Stimulated activated CD8-positive, alpha-beta memory T cell treated with anti-CD3 and anti-CD28 coated beads, Interleukin-2, amount 100 ng/mL, for 1 hour (primary cell): ENCODE measurements at places on chromosomes 2 and 18.

- DNase-seq = no peak
These were observed 49.2 kb upstream of the DAPL1 start for GRCh38 chr2:158745866-158746382.

- no peak for DNase-seq
These were observed 15.3 kb downstream of the CROCC2 start for GRCh38 chr2:240921311-240921994.

DNA sequence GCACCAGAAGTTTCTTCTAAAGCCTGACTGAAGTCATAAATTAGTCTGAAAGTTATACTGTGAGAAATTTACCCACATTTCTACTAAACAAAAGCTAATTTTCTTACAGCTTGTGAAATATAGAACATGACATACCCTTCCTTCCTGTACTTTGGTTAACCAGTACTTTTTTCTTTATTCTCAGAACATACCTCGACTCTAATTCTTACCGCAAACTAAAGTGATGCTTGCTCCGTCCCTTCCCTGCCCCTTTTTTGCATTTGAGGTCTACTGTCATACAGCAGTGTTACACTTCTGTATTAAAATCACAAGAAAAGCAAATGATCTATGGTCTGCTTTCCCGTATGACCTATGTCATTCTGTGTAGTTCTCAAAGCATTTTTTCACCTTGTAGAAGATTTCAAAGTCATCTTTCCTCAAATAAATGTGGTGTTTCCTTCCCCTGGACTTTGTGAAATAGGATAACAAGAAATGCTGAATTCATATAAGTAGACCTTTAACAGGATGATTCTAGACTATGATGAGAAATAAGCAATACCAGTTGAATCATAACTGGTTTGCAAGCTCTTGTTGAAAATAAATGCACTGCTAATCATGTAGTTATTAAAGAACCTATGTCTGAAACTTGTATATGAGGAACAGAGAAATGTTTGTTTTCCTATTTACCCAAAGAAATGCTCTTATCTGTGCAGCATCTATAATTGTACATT lies 30.4 kb downstream of the CYTIP start:
- no peak for DNase-seq

- DNase-seq = no peak
These were observed 16.7 kb downstream of the DNMT3A start for GRCh38 chr2:25324905-25325592.

GRCh38 chr2:151423760-151424159 lies 14.1 kb downstream of the RIF1 start:
- no peak for DNase-seq

DNA sequence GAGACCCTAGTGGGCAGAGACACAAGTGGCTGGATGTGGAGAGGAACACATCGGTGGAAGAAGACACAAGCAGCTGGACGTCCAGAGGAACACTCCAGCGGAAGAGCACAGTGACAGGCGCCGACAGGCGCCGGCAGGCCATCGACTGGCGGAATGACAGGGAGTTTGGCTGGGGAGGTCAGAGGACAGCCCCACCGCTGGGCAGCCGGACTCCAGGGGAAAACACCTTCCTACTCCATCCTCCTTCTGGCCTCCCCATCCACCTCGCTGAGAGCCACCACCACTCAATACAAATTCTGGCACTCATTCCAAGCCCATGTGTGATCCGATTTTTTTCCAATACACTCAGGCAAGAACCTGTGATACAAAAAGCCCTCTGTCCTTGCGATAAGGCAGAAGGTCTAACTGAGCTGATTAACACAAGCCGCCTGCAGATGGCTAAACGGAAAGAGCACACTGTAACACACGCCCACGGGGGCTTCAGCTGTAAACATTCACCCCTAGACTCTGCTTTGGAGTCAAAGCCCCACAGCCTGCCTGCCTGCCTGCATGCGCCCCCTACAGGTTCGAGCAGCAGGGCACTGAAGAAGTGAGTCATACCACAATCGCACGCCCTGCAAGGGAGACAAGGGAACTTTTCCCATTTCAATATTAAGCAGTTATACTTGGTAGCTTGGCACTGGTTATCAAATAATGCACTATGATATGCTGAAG lies 50.2 kb upstream of the LRP1B start:
- DNase-seq = no peak

DNA sequence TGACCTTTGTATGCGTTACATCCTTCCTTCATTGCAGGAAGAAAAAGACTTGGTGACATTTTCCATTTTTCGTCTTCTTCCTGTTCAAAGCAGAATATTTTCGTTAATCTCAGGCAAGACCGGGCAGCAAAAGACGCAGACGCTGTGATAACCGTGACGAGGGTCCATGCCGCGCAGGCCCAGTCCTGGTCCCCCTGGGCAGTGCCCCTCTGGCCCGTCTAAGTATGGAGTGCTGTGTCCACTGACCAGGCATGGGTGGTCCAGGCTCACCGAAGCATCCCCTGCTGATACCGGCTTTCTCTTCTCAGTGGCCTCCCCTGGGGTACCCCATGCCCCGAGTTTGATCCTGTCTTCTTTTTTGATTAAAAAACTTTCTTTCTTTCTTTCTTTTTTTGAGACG lies 135.2 kb upstream of the ASB18 start:
- no peak for DNase-seq

DNA sequence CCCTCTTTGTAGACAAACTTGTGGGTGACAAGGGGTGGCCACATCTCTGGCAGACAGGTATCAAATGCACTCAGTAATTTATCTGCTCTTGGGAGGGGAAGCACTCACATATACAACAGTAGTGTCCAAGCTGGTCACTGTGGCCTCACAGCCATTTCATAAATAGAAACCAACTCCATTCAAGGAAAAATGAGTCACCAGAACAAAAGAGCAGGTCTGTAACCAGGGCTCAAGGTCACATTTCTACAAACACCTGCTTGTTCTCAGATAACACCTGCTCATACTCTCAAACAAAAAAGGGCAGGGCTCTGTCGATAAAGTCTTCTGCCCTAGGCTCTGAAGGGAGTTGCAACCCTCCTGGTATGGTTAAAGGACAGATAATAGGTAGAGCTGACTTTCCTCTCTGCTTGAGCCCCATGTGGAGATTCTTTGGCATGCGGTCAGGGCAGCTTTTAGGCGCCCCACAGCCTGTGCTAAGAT lies 459.0 kb downstream of the BCL11A start:
- DNase-seq = no peak

DNA sequence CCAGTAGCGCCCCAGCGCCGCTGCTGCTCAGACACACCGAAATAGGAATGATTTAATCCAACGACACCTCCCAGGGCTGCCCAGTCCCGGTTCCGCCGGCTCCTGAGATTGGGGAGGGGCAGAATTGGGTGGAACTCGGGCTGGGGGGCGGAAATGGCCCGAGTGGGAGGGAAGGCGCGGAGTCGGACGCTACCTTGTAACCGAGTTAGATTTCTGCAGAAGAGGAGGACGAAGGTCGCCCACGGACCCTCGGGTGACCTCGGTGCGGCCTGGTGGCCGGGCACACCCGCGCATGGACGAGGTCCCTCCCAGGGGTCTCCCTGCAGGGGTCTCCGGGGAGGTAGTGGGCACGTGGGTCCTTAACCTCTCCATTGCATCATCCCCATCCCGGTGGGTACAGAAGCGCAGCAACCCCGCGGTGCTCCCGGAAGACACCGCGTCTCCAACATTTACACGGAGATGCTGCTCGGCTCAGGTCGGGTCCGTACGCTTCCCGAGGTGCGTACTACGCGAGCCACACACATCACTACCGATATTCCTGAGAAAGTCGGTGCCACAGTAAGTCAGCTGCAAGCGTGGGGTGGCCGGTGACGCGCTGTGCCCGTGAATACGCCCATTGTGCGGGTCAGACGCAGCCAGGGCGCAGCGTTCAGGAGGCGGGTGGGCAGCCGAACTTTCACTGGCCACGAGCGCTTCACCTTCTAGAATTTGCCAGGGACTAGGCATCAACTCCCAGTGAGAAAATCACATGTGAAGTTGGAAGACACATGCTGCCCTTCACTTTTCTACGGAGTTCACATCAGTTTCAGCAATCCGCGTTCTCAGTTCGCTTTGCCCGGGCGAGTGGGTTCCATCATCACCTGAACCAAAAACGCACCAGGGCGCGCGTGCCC lies 3.0 kb downstream of the ZNF516 start:
- no peak for DNase-seq

GRCh38 chr18:58853561-58853960 lies 11.1 kb upstream of the ZNF532 start:
- no peak for DNase-seq

DNA sequence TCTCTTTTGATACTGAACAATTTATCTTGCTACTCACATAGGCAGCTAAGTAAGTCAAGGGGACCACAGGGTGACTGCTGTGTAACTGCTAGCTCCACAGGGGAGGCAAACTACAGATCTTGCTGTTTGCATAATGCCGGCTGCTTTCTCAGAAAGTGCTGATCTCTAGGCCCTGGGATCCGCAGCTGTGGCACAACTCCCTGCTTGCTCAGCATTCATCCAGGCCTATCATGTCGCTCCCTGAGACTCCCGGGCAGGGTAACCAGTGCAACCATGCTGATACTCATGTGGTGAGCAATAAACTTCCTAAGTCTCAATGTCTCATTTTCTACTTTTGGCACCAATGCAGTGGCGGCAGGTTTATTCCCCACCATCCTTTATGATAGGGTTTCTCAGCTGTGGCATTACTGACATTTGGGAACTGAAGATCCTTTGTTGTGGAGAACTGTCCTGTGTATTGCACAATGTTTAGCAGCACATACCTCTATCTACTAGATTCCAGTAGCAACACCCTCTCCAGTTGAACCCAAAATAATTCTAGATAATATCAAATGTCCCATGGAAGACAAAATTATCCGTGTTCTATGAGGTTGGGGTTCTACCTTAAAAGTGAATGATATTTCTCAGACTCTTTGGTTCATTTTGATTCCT lies 1101.3 kb downstream of the LRP1B start:
- DNase-seq = no peak

GRCh38 chr2:136104977-136105376 lies 13.0 kb downstream of the CXCR4 start:
- DNase-seq = no peak

DNA sequence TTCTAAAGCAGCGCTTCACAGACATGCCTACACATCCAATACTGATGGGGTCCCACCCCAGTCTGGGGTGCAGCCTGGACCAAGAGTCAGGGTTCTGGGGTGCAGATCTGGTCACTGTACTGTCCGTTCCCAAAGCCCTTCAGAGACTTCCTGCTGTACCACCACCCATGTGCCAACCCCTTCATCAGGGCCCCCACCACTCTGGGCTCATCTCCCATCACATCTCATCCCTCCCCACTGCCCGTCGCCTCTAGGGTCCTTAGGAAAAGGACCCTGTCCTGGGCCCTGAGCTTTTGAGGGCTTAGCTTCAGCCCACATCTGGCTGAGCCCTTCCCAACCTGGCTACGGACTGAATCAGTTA lies 37.9 kb upstream of the ID2 start:
- no peak for DNase-seq

- no peak for DNase-seq
These were observed 163.9 kb downstream of the GFPT1 start for GRCh38 chr2:69222953-69223658.

DNA sequence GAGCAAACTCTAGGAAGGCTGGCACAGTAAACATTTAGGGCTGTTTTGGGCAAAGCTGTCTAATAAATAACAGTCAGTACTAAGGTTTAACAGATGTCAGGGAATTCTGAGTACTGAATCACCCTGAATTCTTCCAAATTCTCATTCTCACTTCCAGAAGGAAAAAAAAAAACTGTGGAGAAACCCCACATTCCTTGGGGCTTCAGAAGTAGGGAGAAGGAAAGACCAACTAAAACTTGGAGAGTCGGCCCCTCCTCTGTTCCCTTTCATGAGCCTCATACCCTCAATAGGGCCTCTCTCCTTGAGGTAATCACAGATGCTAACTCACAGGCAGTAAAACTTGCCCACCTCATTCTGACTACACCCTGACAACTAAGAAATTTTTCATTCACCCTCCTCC lies 62.1 kb downstream of the CCDC148 start:
- no peak for DNase-seq

GRCh38 chr18:10681581-10682367 lies 155.9 kb downstream of the NAPG start:
- no peak for DNase-seq

DNA sequence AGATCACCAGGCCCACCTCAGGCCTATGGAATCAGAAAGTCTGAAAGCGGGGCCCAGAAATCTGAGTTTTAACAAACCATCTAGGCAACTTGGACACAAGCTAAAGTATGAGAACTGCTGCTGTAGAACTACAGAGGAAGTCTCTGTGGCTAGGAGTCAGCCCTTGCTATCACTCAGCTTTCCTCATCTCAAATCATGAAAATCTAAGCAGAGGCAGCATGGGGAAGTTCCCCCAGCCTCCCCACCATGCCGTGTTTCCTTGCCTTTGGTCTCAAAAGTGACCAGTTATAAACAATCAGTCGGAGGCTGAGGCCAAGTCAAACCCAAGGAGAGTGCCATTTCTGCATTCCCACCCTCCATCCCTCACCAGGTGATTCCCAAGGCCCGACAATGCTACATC lies 404.7 kb downstream of the BCL11A start:
- DNase-seq = no peak

- no peak for DNase-seq
These were observed 140.0 kb upstream of the ST6GAL2 start for GRCh38 chr2:107025869-107026380.

GRCh38 chr2:168253379-168253778 lies 6.0 kb upstream of the STK39 start:
- DNase-seq = no peak

- DNase-seq = no peak
These were observed 114.3 kb upstream of the SLC66A3 start for GRCh38 chr2:11040992-11041391.

- DNase-seq = no peak
These were observed 1.9 kb downstream of the BMPR2 start for GRCh38 chr2:202378001-202378400.

- DNase-seq = no peak
These were observed 12.8 kb downstream of the SESTD1 start for GRCh38 chr2:179251870-179252269.

DNA sequence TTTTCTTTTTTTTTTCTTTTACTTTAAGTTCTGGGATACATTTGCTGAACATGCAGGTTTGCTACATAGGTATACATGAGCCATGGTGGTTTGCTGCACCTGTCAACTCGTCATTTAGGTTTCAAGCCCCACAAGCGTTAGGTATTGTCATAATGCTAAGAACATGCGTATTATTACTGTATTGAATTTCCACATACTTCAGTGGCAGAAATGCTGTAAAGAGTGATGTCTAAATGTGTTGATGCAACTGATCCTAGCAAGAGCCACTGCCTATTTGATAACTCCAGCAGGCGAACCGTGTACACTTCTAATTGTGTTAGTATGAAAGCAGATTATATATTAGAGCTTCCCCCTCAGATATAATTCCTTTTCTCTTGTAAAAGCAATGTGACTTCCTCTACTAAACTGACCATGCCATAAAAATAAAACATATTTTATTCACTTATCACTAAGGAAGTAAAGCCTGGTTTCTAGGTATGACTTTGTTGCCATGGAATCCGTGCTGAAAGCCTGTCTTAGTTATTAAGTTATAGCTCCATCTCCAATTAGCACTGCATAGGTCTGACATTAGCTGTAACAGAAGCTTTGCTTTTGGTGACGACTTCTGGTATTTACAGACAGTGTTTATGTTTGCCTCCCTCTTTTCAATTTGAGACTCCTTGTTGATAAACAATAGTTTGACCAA lies 280.0 kb downstream of the GALR1 start:
- DNase-seq = no peak

GRCh38 chr2:85718009-85718391 lies 23.8 kb downstream of the GNLY start:
- no peak for DNase-seq

GRCh38 chr2:185787227-185788145 lies 48.9 kb downstream of the FSIP2 start:
- DNase-seq = no peak
